ENCODE measurements at places on chromosomes 3 and 15.

GRCh38 chr3:63580151-63580550 lies 72.3 kb upstream of the SNTN start:
- DNase-seq = no peak

GRCh38 chr3:141895731-141896130 lies 19.3 kb downstream of the ATP1B3 start:
- DNase-seq = no peak

- DNase-seq = no peak
Observed at GRCh38 chr3:126895178-126896066, 87.5 kb upstream of the PLXNA1 start.

DNA sequence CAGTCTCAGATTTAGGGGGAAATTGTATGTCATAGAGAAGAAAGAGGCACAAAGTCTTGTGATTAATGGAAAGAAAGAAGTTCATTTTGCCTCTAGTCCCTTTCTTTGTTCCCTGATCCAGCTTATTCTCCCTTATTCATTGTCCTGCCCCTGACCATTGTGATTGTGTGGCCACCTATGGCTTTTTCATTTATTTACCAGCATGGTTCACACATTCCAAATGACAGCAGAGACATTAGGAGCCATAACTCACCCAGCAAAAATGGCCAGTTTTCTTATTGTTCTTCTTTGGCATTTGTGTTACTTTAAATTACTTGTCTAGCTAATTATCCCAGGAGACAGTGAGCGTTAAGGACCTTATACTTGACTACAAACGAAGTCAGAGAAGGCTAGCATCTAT lies 36.3 kb upstream of the SGO1 start:
- DNase-seq = no peak

- no peak for DNase-seq
Observed at GRCh38 chr15:31843426-31844055, 186.8 kb upstream of the CHRNA7 start.

DNA sequence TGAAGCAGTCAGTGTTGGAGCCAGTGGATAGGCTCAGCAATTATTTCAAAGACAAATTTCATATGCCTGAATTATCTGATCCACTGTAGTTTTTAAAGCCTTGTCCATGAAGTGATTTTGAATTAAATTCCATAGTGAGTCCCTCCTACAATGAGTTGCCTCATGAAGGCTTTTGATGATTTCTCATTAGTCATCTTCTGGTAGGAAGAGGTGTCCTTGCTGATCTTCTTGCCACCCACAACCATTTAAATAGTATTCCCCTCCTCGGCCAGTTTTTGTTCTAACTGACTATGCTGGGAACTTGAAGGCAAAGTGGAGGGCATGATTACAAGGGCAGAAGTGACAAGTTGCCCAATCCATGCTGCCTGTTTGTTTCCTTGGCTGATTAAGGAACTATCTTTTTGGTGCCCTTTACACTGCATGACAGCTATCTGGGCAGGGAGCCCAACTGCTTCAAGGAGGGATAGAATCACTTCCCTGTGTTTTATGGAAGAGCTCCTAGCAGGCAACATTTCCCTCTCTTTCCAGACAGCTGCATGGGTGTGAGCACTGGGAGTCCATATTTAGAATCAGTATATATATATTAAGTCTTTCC lies 617.5 kb downstream of the ZPLD1 start:
- no peak for DNase-seq

Measured in activated T-helper 1 cell treated with Interleukin-2 at 50 U/mL for 16 hours (primary cell).